ENCODE measurements at places on chromosomes 2 and 18.
A peak's percentile ranks its signal among the peaks of the same experiment; 100 is the strongest.

DNA sequence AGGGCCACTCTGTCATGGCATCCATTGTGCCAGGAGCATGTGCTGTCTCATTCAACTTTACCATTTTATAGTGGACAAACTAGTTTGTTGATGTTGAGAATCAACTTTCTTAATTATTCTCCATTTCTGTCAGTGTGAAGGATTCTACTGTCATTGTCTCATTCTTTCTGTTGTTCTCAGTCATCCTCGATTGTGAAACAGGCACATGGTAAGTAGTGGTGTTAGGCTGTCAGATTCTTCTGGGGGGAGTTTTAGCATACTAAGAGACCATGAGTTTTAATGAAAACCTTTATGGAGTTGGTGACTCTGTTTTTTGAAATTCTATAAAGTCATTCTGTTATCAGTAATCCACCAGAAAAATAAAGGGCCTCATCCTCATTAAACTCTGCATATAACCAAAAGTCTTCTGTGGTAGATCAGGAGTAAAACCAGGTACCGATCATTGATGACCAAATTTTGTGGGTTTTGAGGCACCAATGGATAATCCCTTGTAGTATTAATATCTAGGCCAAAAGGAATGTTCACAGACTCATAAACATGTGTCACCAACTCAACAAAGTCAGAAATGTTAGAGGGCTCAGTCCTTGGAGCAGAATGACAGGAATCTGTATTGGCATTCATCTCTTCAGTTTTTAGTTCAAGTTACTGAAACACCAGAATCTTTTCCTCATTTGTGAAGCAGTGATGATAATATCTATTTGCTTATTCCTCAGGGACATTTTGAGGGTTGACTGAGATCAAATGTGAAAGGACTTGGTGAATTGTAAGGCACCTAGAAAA is 73.2 kb downstream of the CERS6 start:
- DNase-seq: no peak

DNA sequence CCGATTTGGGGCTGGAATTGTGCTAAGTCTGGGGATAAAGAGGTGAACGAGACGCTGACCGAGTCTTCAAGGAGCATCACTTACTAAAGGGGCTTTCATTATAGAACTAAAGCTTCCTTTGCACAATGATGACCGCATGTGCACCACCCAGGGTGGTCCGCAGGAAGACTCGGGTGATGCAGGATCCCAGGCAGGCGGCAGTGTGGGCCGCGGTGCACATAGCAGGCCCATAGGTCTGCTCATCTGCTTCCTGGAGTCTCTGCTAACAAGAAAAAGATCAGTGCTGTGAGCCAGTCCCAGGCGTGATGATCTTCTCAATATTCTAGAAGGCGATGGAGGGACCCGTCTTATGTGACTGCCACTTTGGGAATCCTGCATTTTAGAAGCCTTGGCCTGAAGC is 122.8 kb downstream of the PXDN start:
- DNase-seq: no peak

DNA sequence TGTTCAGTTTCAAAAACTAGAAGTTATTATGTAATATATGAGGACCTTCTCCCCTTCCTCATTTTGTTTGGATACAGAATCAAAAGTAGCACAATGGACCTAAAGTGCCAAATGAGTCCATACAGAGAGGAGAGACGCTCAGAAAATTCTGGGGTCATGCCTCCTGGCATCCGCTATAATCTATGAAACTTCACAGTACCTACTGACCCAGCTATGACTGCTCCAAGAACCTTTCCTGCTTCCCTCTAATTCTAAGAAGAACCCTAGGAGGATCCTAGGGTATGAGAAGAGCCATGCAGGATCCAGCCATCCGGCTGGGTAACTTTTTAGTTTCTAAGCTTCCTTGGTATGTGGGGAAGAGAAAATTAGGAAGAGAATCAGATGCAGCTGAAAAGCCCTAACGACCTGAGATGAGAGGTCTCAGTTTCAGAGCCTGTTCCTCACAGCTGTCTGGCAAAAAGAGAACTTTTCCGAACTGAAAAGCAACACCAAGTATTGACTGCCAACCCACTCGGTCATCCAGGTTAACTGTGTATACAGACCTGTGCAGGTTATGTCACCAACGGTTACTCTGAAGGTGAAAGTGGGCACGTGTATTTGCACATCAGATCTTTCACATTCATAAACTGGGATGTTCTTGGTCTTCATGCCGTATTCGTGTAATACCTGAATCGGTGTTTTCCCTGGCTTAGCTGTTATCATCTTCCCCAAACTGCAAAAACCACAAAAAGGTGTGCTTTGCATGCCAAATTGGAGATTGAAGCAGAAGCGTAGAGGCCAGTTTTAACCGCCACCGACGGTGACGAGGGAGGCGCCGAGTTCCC is 1.1 kb downstream of the PRKRA start:
- DNase-seq: no peak

GRCh38 chr2:218872645-218873358 is 7.8 kb upstream of the WNT10A start:
- DNase-seq: no peak

DNA sequence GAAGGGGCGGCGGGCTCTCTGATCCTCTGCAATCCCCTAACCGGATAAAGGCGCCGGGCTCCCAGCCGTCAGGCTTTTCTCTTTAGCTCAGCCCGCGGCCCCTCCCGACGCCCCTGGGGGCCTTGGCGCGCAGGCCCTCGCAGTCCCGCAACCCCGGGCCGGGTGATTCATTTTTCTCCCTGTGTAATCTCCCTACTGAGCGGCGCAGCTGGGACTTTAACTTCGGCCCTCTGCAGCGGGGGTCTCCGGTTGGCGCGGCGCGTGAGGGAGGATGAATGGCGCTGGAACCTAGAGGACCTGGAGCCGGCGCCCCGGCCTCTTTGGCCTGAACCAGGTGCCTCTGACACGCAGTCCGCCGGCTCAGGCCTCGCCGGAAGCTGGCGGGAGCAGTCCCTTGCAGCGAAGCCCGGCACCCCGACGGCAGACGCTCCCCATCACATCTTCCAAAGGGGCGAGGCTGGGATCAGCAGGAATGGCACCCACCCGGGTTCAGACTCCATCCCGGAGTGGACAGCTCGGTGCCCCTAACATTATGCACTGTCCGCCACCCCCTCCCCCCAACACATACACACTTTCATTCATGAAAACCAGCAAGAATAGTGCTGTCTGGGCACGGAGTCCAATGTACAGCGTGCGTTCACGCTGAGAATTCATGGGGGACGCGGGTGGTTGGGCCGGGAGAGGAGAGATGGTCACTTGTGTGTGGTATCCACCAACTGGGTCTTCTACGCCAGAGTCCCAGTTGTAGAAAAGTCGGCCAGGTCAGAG is 1.2 kb downstream of the CNGA3 start:
- no peak for DNase-seq

GRCh38 chr18:21444465-21445212 is 155.9 kb downstream of the ESCO1 start:
- DNase-seq: peak; percentile 59

DNA sequence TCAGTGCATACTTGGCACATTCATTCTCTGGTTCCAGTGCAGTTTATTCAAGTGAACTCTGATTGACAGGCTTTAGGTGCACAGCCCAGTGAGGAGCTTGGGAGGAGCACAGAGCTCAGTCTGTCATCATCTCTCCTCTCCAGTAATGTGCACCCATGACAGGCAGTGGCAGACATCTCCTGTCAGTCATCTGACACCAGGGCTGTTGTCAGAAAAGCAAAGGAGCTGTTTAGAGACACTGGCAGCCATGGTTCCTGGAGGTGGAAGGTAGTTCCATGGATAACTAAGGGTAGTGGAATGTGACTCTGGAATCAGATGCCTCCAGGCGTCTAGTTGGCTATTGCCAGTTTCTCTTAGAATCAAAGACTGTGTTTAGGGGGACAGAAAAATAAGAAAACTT is 308.8 kb downstream of the DCDC2C start:
- DNase-seq: no peak

- no peak for DNase-seq
These were observed 854.5 kb upstream of the CRIM1 start for GRCh38 chr2:35501076-35501475.

- DNase-seq: no peak
These were observed 25.0 kb upstream of the PPM1B start for GRCh38 chr2:44143701-44144100.

GRCh38 chr2:232890896-232891601 is 21.0 kb downstream of the SNORC start:
- DNase-seq: peak; percentile 9

GRCh38 chr2:40395169-40396073 is 56.5 kb downstream of the SLC8A1 start:
- peak; percentile 43 for DNase-seq

DNA sequence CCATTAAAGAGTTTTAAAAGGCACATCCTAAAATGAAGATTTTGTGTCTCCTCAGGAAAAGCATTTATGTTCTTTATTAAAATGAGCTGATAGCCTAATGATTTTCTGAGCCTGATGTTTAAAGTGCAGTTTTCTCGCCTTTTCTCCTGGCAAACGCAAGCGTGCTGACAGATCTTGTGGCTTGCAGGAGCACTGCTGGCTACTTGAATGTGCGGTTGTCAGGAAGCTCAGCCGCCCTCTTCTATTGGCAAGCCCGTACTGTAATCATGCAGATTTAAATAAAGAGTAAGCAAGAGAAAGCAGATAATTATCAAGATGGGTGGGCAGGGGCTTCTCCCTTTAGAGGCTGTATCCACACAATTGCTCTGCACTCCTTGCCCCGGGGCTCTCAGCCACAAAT is 139.5 kb upstream of the SPHKAP start:
- no peak for DNase-seq

DNA sequence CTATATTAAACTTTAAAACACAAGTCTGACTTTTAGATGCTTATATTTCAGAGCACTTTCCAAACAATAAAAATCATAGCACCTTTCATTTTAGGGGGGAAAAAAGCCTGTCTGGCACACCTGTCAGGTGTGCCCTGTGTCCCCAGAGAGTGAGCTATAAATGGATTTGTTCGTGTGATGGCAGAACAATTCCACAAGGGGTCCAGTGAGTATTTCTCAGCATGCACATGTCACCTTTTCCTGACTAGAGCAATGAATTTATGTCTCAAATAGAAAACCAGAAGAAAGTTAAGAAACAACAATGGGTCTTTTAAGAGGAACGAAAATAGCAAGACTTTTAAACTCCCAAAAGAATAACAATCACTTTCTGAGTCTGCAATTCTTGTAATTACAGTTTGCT is 55.9 kb downstream of the ACVR1C start:
- DNase-seq: no peak

DNA sequence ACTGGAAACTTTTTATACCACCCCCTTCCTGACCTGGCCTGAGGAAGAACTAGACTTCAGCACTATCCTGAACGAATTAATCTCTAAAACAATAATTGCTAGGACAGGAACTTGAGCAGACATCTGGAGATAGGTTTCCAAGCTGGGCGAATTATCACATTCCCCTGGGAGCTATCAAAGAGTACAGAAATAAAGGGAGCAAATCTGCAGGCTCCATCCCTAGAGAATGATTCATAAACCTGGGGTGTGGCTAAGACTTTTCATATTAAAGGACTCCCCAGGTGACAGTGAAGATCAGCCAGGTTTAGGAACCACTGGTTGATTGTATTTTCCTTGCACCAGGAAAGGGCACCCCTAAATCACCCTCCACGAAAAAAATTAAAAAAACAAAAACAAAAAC is 105.6 kb upstream of the NOL4 start:
- DNase-seq: peak; percentile 3

GRCh38 chr2:86522711-86523110 is 40.5 kb downstream of the CHMP3 start:
- DNase-seq: no peak

DNA sequence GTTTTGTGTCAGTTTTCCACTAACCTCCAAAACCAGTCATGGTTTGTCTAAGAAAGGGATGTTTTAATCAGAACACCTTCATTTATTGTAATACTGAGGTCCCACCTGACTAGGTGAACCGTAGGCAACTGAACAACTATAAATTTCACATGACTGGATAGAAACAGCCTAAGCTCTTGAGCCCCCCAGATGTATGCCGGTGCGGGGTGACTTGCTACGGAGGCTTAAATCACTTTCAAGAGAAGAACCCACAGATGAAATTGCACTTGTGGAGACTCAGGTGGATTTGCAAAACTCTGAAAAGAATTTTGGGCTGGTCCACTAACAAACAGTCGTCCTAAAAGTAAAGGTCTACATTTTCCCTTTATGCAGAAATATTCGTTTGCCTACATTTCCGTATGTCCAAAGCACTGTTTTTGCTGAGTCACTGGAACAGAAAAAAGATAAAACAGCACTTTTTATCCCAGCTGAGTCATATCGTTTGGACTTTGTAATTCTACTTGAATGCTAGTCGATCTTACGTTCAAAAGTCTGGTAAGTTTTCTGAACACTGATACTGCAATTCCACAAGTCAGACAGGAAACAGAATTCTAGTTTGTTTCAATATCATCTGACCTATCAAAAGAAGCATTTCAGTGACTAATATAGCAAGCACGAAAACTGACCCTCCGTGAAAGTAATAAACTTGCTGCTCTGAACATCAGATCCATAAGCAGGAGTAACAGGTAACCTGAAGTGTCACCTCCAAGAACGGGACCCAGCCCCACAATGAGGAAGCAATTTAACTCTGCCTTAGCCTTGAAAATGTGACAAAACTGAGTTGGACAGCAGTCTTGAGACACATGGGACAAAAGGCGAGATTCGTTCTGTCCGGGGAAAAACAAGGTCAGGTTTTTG is 18.1 kb downstream of the ZNF516 start:
- DNase-seq: peak; percentile 93

- DNase-seq: no peak
These were observed 60.8 kb downstream of the CEP192 start for GRCh38 chr18:13051950-13052349.

GRCh38 chr2:88053296-88053695 is 2.3 kb downstream of the KRCC1 start:
- peak; percentile 45 for DNase-seq

DNA sequence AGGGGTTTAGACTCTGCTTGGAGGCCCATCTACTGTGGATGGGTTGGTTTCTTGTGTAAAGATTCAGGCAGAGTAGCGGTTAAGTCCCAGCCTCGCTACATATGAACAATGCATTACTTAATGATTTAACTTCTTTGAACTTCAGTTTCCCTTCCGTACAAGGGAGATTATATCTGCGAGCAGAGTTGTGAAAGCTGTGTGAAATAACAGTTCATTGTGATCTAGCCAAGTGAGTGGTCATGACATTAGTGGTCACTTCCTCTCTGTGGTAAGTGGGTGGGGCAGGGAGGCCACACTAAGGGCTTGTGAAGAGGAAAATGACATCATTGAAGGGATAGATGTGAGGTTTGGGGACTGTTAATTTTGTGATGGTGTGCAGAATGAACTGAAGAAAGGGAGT is 14.1 kb upstream of the MEX3C start:
- no peak for DNase-seq
